ENCODE measurements at places on chromosomes 11 and 22.
A peak's percentile ranks its signal among the peaks of the same experiment; 100 is the strongest.

GRCh38 chr22:39414886-39415285 lies 15.3 kb downstream of the TAB1 start:
- DNase-seq: no peak

DNA sequence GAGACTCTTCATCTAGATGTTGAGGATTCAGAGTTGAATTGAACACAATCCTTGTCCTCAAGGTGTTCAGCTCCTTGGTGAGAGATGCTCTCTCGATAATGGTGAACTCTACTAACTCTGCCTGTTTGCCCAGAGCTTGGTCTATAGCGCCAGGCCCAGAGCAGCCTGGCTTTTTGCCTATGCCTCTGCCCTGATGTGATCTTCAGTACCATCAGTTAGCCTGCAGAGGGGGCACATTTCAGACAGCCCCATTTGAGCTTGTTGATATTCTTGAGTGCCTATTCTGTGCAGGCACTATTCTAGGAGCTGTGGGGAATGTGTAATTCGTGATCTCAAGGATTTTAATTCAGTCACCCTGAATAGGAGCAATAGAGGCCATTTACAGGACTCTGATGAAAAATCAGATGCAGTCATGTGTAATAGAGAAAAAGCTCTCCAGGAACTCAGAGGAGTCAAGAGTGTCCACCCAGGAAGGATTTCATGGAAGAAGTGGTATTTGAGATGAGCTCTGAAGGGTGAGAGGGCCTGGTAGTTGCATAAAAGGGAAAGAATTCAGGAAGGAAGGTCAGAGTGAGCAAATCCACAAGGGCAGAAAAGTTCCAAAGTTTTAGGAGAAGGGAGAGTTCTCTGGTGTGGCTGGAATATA lies 19.3 kb downstream of the GTPBP1 start:
- DNase-seq: no peak

GRCh38 chr22:38441620-38442287 lies 13.2 kb downstream of the KCNJ4 start:
- DNase-seq: no peak

GRCh38 chr11:521177-521688 lies 14.1 kb downstream of the HRAS start:
- DNase-seq: no peak

- DNase-seq: no peak
These were observed 1457.0 kb downstream of the BRD1 start for GRCh38 chr22:48370508-48371325.

DNA sequence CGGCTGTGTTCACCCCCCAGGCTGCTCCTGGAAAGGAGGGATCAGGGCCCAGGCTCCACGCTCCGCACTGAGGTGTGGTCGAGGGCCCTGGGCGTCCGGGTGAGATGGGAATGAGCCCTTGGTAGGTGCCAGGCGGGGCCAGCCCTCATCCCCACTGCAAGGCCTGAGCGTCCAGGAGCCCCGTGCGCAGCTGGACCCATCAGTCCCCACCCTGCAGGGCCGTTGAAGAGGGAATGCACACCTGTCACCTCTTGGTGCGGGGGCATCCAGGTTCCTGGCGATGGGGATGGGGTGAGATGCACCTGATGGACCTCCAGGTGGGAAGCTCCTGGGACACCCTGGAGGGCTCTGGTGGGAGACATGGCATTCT lies 72.2 kb downstream of the KCNQ1 start:
- DNase-seq: no peak

DNA sequence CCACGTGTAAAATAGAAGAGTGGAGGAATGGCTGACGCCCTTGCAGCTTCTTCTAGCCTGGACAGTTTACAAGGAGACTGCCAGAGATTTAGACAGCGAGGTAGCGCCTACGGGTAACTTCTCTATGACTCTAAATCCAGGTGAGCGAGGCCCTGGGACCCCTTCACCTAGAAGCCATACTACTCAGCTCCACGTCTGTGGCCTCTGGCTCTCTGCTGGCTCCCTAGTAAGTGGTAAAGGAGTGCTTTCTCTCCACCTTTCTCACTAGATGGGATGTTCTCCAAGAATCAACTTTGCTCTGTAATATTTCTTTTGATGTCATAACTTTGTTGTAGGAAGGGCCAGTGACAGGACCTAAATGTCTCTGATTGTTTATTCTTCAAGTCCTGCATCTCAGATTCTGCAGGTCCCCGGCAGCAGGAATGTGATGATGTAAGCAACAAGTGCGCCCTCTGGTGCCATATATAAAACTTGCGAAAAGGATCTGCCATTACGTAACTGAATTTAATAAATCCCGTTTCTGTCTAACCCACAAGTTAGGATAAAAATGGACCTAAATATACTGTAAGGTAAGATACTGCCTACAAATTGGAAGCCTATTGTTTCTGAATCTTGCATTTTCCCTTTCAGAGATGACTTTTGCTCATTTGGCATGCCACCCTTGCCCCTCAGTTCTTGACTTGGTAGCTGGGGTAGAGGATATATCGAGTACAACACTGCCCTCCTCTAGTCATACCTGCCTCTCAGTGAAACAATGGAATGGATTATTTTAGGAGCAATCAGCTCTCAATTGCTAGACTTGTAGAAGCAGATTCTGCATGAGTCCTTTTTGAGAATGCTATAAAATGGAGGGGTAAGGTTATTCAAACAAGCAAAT lies 11.0 kb upstream of the PTPN5 start:
- DNase-seq: peak; percentile 5

DNA sequence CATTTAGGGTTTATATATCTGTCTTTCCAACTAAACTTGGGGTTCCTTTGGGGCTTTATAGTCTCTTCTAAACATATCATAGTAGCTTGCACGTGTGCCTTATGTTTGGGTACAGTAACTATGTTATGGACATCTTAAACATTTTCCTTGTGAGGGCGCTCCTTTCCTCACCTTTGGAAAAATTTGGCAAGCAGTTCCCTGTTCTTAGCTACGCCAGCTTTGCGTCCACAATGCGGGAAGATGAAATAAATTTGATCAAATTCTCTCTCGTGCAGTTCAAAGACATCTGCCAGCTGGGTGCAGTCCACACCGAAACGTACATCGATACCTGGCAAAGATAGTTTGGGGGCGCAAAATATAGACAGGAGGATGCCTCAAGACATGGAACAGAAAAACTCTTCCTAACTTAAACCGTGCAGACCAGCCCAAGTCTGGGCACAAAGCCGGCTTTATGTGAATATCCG lies 548 bp downstream of the FDXACB1 start:
- no peak for DNase-seq

DNA sequence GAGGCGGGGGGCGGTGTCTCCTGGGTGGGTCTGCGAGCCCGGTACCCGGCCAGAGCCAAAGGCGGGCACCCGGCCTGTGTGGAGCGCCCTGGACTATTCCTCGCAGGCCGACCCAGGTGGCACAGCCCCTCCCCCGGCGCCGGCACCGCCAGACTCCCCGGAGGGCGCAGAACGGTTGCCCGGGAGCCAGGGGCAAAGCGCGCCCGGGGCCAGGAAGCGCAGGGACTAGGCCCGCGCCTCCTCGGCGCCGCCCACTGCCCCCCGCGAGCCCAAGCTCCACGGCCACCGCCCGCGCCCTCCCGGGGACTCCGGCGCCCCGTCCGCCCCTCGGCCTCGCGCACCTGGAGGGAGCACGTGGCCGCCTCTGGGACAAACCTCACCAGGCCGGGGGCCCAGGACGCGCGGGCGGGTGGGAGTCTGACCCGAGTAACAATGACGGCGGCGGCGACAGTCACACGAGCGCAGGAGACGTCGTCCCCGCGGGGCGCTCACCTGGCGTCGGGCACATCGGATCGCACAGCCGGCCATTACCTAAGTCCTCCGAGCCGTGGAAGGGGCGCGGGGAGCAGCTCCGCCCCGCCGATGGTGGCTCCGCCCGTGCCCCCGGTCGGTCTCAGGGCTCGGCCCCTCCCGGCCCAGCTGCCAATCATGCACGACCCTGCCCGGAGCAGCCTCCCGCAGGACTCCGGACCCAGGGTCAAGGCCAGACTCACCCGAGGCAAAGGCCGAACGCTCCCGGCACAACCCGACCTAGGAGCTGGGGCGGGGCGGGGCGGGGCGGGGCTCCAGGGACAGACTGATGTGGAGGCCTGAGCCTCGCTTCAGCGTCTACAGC lies 7.4 kb downstream of the PLXNB2 start:
- no peak for DNase-seq

GRCh38 chr11:57475671-57476046 lies 15.3 kb downstream of the RTN4RL2 start:
- DNase-seq: no peak

- no peak for DNase-seq
These were observed 122.5 kb downstream of the WNT11 start for GRCh38 chr11:76083563-76084451.

Measured in activated T-cell treated with anti-CD3 and anti-CD28 coated beads for 4 hours (primary cell).